WERI-Rb-1 (cell line): ENCODE measurements at places on chromosomes 7 and 10.

DNA sequence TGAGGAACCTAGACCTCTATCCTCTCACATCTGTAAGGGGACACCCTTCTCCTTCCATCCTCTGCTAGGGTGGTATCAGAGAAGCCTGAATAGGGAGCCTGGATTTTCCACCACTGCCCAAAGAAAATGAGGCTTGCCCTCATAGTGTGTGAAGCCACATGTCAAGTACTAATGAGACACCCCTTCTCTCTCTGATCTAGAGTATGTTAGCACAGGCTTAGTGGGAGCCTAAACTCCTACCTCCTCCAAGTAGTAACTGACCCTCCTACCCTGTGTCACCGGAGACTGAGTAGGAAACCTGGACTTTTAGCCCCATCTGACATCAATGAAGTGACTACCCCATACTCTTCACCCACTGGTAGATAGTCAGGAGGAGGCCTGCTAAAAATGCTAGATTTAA lies 65.6 kb downstream of the PHYHIPL start:
- DNase-seq = no peak

DNA sequence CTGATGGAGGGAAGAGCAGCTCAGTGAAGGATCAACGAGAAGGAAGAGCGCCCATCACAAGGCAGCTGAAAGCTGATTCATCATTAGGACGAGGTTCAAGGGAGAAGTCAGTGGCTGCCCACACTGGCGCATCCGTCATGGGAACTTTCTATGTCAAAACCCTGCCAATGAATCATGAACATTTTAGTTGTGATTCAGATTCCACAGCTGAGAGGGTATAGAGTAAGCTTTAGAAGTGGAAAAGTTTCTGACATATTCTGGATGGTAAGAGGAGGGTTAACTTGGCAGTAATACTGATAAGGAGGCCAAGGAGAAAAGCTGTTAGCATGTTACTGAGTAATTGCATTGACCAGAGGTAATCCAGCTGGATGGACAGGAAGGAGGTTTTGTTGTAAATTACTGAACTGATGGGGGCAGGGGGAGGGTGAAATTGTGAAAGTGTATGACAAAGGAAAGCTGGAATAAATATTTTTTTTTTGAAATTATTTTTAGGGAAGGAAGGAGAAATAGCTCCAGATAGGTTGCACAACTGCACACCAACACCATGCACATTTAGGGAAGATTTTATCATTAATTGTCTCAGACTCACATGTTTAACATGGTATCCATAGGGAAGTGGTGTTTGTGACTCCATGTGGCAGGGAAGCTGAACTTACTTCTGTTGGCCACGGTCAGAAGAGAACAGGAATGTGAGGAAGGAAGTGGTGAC lies 78.3 kb upstream of the NRP1 start:
- DNase-seq = no peak

- DNase-seq = peak; percentile 49
Measured at GRCh38 chr10:97532935-97533671, 34.4 kb downstream of the UBTD1 start.

DNA sequence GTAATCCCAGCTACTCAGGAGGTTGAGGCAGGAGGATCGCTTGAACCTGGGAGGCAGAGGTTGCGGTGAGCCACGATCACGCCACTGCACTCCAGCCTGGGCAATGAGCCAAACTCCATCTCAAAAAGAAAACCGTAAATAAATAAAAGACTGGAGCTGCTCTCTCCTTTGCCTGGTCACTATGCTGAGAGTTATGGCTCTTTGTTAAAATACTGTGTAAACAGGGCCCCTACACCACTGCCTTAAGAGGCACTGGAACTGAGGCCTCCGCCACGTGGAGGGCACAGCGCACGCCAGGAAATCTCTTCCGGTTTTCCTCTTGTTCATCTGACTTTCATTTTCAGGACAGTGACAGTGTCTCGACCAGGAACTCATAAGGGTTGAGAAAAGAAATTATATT lies 123.3 kb downstream of the PAXIP1 start:
- DNase-seq = no peak

- no peak for DNase-seq
Measured at GRCh38 chr10:132615341-132616169, 78.0 kb downstream of the INPP5A start.

- DNase-seq = no peak
Measured at GRCh38 chr10:22379059-22379458, 33.8 kb downstream of the SPAG6 start.

DNA sequence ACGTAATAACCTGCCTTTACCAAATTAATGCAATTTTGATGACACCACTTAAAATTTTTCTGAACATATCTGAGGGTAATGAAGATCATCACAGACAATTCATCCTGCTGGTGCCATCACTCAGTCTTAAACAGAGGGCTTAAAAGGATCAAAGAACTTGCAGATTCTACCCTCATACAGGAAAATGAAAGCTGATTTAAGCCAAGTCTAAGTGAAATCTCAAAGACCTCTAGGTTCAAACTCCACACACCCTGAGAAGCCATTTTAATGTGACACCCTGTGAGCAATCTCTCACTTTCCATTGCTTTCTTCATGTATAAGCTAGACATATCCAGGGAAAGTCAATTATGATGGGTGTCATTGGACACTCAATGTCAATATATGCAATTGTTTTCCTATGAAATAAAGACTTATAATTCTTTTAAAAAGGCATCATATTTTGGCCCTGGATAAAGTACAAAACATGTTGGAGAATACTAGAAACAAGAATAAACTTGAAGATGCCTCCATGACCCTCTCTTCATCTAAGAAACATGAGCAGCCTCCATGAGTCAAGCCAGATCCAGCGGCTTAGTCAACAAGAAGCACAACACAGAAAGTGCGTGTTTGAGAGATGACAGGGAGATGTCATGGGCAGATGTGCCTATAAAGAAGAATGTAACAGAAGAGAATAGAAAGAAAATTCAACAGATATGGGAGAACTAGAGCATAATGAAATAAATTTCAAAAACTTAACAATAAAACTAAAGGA lies 291.9 kb downstream of the PARD3 start:
- DNase-seq = no peak

DNA sequence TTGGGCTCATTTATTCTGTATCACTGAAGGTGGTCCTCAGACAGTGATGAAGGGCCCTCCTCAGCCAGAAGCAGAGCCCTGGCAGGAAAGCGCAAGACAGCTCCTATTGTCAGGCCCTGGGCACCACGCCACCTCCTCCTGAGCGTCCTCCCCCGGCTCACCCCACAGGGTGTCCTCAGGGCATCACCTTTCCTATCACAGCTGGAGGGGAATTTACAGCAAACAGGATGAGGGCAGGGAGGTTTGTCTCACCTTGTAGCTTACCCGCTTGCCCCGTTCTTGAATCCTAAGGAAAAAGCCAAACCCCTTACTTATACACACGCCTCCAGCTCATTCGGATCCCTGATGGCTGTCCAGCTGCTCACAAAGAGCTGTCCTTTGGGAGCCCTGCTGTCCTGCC lies 50.2 kb upstream of the LANCL2 start:
- DNase-seq = no peak

GRCh38 chr10:49298983-49299815 lies at the start of gene C10orf71:
C10orf71 (plus strand) TSS chr10:49299170; CDS start chr10:49322546, 23,376 bp downstream.
- no peak for DNase-seq

- DNase-seq = no peak
Measured at GRCh38 chr7:7820939-7821338, 102.5 kb upstream of the RPA3 start.

- no peak for DNase-seq
Measured at GRCh38 chr10:69913606-69914382, 112.1 kb downstream of the COL13A1 start.

GRCh38 chr7:21999896-22000295 lies 54.2 kb upstream of the CDCA7L start:
- no peak for DNase-seq

GRCh38 chr7:150410131-150410530 lies 31.0 kb downstream of the ZNF775 start:
- no peak for DNase-seq

GRCh38 chr10:45495438-45496152 lies 121.6 kb downstream of the ALOX5 start:
- DNase-seq = no peak
